ENCODE measurements at places on chromosomes 5 and 9.

DNA sequence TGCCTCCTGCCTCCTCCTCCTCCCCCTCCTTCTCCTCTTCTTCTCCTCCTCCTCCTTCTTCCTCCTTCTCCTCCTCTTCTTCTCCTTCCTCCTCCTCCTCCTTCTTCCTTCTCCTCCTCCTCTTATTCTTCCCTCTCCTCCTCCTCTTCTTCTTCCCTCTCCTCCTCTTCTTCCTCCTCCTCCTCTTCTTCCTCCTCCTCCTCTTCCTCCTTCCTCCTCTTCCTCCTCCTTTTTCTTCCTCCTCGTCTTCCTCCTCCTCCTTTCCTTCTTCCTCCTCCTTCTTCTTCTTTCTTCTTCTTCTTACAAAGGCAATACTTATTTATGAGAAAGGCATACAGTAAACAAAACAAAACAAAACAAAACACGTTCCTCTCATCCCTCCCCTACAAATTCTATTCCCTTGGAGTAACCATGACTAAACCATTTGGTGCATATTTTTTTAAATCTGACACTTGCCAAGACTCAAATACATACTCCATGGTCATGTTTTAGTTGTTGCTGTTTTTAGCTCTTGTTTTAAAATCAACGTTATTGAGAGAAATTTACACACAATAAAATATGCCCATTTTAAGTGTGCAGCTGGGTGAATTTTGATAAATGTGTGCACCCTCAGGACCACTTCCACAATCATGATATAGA lies 135.6 kb downstream of the FOXD1 start:
- DNase-seq, result no peak

DNA sequence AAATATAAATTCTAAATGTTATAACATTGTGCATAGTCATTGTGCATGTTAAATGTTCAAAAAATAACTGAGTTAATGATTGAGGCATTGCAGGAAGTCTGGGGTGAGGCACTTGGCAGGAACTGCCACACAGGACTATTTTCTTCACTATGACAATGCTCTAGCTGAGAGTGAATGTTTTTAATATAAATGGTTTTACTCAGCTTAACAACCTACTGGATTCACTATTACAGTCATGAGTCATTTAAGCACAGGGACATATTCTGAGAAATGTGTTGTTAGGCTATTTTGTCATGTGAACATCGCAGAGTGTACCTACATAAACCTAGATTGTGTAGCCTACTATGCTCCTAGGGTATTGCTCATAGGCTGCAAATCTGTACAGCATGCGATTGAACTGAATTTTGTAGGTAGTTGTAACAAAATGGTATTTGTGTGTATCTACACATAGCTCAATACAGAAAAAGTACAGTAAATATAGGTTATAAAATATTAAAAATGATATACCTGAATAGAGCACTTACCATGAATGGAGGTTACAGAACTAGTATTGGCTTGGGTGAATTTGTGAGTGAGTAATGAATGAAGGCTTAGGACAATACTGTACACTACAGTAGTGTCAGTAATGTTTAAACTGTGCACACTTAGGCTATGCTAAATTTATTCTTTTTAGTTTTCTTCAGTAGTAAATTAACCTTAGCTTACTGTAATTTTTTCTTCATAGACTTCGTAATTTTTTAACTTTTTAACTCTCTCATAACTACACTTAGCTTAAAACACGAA lies 346.1 kb upstream of the PTGER4 start:
- DNase-seq, result peak; percentile 56

DNA sequence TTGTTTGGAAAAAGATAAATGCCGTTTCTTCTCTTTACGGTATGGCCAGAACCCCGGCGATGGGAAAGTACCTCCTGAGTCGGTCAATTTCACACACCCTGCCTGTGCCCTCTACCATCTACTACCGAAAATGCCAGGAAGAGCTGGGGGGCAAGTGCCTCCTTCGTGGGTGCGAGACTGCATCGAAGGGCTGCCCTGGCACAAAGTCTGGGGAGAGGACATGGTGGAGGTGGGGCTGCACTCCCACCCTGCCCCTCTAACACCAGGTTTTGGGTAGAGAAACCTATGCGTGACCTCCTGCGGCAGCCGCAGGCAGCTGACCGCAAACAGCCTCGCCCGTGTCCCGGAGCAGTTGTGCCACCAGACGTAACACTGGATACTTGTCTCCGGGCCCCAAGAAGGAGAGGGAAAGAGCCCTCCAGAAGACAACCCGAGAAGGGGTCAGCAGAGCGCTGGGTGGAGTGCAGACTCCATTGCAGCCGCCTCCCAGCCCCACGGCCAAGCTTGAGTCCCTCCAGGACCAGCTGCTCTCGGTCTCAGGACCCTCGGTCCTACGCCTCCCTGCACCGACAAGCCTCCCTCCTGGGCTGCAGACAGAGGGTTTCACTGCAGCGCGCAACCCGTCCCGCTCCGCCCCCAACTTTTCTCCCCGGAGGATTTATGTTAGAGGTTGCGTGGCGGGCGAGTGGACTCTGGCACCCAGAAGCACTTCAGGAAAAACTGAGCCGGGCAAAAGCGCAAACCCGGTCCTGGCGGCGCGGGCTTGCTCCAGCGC lies 823 bp upstream of the PRDM6 start:
- DNase-seq, result no peak

DNA sequence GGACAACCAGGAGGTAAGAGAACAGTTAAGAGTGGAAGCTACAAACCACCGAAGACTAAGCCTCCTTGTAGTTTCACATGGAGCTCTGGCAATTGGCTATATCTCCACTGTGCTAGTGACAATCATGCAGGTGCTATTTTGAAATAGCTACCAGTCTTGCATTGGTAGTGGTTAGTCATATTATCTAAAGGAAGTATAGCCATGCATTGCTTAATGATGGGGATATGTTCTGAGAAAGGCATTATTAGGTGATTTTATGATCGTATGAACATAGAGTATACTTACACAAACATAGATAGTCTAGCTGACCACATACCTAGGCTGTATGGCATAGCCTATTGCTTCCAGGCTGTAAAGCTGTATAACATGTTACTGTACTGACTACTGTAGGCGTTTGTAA lies 28.4 kb downstream of the HSDL2 start:
- DNase-seq, result no peak

DNA sequence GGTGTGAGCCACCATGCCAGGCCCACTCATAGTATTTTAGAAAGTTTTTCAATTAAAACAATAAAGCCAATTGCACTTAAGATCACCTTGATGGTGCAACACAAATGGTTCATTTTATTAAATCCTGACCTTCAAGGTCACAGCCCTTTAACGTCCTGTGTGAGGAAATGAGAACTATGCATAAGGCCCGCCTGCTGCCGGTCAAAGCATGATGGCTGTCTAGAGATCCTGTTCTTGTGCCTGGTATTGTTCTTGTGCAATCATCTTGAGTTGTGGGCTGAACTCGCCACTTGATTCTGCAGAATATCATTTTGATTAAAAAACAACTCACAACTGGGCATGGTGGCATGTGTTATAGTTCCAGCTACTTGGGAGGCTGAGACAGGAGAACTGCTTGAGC lies 43.6 kb upstream of the FBXW11 start:
- no peak for DNase-seq

- DNase-seq, result no peak
Observed at GRCh38 chr9:113631137-113631765, 167.7 kb downstream of the RGS3 start.

DNA sequence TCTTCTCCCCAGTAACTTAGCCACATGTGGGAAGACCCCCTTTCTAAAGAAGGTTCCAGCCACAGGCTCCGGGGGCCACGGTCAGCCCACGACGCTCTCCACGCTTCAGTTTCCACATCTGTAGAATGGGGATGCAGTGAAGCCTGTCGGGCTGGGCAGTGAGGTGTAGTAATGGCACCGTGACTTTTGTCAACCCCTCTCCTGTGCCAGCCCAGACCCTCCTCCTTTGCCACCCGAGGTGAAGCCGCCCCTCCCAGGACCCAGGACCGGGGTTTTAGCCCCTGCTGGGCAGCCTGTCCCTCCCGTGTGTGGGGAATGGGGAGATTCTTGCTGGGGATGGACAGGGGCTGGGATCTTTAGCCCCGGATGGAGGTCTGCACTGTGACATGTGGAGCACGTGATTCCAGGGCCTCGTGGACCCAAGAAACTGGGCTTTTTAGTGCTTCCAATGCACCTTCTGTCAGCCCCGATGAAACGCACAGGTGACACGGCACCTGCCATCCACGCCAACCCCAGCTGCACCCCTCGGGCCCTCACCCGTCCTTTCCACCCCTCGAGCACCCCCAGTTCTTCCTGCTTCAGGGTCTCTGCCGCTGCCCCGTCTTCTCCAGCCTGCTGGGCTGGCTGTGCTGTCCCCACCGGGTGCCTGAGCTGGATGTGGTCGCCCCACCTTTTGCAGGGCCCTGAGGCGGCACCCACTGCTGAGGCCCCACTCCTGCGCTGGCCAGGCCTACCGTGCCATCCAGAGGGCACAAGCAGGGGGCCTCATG lies 13.4 kb upstream of the RNU6ATAC start:
- DNase-seq, result no peak

Data from EL (cell line).